ENCODE measurements at places on chromosomes 5 and 9.
A peak's percentile ranks its signal among the peaks of the same experiment; 100 is the strongest.

DNA sequence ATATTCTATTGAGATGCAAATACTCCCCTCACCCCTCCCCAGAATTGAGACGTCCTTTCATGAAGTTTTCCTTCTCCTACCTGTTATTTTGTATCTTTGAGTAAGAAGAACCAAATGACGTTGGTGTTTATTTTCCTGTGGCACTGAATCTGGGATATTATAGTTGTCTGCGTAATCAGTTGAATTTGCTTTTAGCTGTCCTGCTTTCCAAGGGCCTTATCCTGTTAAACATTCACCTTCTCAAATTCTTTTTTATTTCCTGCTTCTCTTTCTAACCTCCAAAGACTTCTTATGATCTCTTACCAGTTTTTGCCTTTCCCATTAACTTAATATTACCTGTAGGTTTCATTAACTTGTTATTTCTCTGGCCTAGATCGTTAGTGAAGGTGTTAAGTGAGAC lies 1254.9 kb upstream of the WWC1 start:
- no peak for DNase-seq

GRCh38 chr5:32975656-32976375 lies 264.7 kb downstream of the NPR3 start:
- no peak for DNase-seq

GRCh38 chr9:21336457-21336856 lies 1.3 kb upstream of the KLHL9 start:
- peak; percentile 47 for DNase-seq

- no peak for DNase-seq
Observed at GRCh38 chr5:140986117-140986521, 19.8 kb downstream of the PCDHAC2 start.

DNA sequence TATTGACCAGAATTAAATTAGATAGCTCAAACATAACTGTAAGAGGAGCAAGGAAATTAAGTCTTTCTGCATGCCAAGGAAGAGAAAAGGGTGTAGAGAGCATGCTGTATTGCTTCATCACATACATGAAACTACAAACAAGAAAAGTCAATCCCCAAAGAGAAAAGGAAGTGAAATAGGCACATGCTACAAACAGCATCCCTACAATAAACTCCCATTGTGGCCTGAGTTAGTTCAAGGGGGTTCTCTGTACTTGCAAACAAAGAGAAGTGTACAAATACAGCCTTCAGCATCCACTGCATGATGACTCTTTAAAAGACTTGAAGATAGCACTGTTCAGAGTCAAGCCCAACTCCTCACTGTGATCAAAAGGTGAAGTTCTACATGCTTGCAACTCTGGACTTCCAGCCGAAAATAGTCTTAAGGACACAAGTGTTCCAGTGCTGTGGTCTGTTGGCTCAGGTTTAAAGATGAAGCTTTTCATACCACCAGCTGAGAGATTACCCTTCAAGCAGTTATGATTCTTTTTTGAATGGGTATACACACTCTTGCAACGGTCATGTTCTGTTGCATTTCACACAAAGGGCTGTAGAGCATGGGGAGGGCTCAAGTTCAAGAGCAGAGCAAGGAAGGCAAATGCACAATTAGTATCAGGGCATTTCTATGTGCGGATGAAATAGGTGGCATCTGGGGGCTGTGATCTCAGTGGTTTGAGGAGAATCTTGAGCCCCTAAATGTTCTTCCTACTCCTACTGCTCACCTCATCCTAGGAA lies 534.5 kb downstream of the EBF1 start:
- DNase-seq, result no peak

DNA sequence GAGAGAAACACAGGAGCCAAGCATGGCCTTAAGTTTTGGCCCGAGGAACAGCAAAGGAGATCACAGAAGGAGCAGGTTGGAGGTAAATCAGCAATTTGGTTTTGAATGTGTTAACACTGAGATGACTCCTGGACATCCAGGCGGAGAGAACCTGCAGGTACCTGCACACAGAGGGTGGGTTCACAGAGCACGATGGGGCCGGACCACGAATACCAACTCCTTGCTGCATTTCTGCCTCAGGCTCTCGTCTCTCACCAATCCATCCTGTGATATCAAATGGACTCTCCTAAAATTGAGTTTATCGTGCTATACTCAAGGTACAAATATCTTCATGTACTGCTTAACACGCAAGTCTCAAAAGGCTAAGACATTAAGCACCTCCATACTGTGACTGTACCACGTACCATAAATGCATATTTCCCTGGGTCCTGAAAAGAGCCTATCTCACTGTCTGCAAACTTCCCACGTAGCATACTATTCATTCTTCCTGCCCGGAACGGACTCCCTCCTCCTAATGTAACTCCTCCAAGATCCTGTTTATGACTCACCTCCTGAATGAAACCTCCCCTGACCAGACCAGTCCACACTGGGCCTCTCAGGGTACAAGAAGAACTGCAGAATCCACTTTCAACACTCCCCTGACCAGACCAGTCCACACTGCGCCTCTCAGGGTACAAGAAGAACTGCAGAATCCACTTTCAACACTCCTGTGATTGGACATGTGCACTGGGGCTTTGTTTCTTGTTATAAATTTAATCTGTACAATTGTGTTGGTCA lies 380.8 kb upstream of the RFX3 start:
- DNase-seq, result peak; percentile 49

DNA sequence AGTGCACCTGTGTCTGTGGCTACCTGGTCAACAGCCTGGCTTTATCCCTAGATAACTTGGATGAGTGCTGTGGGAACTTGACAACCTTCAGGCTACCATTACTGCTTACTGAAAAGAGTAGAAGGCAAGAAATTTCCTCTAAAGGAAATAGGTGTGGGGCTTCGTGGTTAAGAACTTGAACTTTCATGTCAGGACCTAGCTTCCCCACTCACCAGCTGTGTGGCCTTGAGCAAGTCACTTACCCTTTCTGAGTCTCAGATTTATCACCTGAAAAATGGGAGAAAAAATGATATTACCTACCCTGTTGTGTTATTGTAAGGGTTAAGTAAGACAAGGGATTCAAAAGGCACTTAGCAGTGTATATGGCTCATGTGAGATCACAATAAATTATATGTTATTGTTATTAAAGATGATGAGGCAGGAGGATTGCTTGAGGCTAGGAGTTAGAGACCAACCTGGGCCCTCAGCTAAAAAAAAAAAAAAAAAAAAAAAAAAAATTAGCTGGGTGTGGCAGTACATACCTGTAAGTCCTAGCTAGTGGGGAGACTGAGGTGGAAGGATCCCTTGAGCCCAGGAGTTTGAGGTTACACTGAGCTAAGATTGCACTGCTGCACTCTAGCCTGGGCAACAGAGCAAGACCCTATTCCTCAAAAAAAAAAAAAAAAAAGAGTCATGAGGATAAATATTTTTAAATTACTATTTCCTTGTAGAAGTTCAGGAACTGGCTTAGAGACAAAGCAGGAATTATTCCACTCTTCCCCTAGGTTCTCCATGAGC lies 97.0 kb upstream of the SPRY4 start:
- no peak for DNase-seq

GRCh38 chr9:126860757-126861466 lies 473 bp downstream of the ZBTB34 start:
- peak; percentile 57 for DNase-seq

GRCh38 chr5:124342584-124342983 lies 403.9 kb downstream of the ZNF608 start:
- no peak for DNase-seq

DNA sequence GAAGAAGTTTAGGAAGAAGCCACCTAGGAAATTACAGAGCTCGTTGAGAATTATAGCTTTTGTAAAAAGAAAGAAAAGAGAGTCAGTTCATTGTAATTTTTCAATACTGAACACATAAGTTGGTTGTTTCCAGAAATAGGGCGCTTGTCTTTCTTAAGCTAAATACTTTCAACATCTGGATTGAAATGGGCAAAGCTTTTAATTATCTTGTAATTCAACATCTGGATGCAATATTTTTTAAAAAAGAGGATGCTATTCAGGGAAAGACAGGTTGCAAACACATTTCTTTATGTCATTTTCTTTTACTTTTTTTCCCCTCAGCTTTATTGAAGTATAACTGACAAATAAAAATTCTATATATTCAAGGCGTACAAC lies 100.7 kb upstream of the TRPC7 start:
- DNase-seq, result no peak

- DNase-seq, result no peak
Observed at GRCh38 chr5:168136340-168136739, 155.1 kb upstream of the WWC1 start.

- DNase-seq, result no peak
Observed at GRCh38 chr5:138952962-138953361, 77.8 kb upstream of the LRRTM2 start.

DNA sequence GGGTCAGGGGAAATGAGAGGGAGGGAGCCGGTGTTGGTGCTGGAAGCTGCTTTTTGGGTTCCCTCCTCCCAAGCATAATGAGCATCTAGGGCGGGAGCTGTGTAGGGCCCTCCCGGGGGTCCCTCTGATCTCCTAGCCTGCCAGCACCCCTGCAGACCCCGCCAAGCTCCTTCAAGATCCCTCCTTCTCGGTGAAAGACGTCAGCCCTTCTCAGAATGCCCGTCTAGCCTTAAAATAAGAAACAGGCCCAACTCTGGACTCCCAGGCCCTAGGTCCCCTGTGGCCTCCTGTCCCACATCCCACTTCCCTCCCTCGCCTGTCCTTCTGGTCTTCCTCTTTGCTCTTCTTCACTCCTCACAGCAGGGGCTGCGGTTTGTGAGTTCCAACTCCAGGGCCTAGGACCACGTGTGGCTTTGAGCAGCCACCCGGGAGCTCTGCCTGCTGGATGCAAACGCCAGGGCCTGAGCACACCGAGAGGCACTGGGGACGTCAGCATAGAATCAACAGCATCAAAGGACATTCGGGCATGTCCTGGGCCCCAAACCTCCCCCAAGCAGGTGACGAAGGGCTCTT lies 8.8 kb upstream of the SCGB3A1 start:
- no peak for DNase-seq

DNA sequence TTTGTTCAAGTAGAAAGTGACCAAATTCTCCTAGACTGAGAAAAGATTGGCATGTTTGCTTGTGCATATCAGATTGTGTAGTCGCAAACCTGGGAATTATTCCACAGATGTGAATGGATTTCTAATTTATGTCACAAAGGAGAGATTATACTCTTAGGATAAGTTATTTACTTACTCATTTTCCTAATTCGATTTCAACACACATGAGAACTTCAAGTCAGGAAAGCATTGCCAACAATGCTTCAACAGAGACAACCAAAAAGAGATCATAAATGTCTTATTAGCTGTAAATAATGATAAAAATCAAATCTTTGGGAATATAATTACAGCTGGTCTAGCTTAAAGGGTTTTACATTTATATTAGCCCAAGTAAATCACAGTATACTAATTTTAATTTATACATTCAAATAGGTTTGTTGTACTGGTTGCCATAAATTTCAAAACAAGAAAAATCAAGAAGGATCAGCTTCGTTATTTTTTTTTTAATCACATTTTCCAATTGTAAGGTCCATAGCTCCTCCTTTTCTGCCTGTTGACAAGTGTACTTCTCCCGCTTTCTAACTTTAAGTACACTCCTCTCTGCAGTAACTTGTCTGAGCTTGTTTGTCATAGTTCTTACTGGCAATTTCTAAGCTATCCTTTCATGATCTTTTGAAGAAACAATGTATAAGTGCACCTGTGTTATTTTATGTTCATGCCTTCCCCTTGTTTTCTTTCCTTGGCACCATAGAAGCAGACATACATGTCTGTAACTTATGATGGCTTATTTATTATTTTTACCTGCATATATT lies 246.6 kb downstream of the DEPDC1B start:
- no peak for DNase-seq

DNA sequence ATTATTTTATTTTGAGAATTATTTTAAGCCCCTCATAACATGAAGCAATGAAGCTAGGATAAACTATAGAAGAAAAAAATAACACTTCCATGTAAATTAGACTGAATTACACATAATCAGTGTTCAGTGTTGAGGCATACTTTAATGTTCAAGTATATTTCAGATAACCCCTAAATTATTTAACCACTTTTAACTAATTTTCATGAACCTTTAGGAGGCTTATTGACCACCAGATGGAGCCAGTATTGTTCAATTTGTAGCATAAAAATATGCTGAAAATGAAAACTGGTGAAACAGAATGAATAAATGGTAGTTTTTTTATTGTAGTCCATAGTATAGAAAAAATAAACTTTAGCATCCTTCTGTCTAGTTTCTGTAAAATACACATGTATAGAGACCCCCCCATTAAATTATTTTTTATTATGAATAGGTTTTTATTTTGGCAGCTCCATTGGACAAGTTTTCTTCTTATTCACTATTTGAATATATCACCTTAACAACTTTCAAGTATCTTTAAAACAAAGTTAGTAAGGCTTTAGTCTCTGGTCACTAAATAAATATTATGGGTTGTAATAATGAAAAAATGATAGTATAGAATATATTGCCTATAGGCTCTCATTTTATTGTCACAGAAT lies 190.1 kb downstream of the CWC27 start:
- peak; percentile 33 for DNase-seq

GRCh38 chr9:115629879-115630840 lies 512.2 kb upstream of the TNC start:
- no peak for DNase-seq

DNA sequence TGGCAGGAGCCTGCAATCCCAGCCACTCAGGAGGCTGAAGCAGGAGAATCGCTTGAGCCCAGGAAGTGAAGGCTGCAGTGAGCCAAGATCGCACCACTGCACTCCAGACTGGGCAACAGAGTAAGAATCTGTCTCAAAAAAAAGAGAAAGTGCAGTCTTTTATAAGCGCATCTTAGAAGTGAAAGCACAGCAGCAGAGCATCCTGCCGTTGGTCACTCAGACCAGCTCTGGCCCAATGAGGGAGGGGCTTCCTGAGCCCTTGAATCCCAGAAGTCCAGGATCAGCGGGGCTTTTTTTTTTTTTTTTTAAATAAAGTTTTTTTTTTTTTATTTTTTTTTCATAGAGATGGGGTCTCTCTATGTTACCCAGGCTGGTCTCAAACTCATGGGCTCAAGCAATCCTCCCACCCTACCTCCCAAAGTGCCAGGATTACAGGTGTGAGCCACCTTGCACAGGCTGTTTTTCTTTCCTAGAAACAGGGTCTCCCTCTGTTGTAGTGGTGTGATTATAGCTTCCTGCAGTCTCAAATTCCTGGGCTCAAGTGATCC lies 42.3 kb downstream of the NAIF1 start:
- DNase-seq, result no peak

- DNase-seq, result no peak
Observed at GRCh38 chr5:172599204-172599567, 41.9 kb upstream of the NEURL1B start.

- DNase-seq, result no peak
Observed at GRCh38 chr5:123673107-123673506, 161.1 kb downstream of the CSNK1G3 start.

GRCh38 chr5:141872496-141873356 lies 5.5 kb downstream of the PCDH1 start:
- no peak for DNase-seq

DNA sequence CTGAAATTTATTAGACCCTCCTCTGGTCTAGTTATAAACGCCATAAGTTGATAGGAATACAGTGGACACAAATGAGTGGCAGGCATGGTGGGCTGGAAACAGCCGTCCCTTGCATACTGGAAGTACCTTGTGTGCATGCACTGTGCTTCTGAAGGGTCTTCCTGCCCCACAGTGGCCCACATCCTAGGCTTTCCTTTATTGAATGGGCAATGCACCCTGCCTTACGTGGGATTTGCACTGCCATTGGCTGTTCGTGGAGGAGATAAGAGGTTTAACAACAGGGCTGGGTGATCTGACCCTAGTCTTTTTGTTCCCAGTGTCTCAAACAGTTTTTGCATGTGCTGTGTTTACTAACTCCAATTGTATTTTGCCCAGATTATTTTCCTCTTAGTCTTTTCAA lies 480.8 kb downstream of the GADD45G start:
- no peak for DNase-seq

GRCh38 chr5:110590187-110590586 lies 136.3 kb downstream of the TMEM232 start:
- peak; percentile 47 for DNase-seq
